T-helper 1 cell (primary cell): ENCODE measurements at places on chromosomes 3 and 15.

DNA sequence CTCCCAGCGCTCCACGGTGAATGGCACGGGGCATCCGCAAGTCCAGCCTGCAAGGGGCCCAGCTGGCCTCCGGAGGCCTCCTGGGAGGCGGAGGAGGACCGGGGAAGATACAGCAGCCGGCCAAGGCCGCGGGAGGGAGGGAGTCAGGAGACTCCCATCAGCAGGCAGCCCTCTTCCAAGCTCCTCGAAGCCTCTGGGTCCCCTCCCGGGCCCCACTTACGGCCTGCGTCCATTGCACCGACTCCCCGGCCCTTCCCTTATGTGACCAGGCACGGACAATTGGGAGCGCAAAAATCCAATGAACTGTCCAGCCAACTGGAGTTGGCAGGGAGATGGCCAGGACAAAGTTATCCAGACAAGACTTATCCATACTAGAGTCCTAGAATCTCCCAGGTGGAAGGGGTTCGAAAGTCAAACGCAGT, 668 bp downstream of the MFGE8 start:
- no peak for DNase-seq

DNA sequence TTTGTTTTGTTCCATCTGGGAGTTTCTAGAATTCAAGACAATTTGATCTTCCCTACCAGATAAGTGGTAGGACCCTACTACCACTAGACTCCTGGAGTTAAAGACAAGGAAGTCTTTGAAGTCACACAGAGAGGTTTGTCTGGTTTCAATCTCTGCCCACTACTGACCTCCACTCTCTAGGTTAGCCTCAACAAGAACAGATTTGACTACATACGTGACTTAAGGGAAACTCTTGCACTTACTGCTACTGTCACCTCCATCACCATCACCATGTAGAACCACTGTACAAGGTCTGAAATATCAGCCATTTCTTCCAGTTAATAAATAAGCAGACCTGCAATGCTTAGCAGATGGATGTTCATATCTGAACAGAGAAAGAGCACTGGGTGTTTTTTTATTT, 148.3 kb upstream of the ARHGEF26 start:
- no peak for DNase-seq

- no peak for DNase-seq
Measured at GRCh38 chr15:31871166-31871886, 159.0 kb upstream of the CHRNA7 start.

DNA sequence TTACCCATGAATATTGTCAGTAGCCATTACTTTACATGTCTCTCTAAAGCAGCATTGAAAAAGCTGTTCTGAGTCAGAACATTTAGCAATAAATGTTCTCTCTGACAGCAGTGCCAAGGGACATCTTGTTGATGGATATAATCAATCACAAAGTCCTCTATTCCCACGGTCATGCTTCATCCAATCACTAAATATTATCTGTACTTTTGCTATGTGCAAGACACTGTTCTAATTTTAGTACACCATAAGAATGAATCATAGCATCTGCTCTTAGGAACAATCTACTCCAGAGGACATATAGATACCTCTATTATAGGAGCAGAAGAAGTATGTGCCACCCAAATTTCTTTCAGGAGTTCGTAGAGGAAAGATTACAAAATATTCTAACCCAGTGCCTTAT, 142.5 kb upstream of the MBNL1 start:
- no peak for DNase-seq
